Stimulated activated CD4-positive, alpha-beta T cell treated with anti-CD3 and anti-CD28 coated beads, Interleukin-1b, Interleukin-23, amount 100 ng/mL, for 24 hours (primary cell): ENCODE measurements at places on chromosomes 11 and 22.

DNA sequence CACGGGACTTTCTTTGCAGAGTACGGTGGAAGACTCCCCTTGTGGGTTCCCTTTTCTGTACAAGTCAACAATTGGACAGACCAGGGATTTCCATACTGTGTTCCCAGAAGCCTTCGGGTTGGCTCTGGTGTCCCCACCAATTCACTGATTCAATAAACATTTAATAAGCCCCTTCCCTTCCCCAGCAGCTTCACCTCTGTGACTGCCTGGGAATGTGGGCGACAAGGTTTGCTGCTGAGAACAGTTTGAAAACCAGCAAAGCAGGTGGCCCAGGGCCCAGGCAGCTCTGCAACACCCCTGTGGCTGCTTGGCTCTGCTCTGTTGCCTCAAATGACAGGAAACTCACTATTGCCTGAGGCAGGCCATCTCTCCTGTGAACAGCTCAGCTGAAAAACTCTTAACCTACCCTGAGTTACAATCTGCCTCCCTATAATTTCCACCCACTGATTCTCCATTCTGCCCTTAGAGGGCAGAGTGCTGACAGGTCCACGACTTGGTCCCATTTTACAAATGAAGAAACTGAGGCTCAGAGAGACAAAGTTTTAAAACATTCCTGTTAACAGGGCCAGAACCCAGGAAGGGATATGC is 10.4 kb downstream of the ADORA2A start:
- no peak for DNase-seq

DNA sequence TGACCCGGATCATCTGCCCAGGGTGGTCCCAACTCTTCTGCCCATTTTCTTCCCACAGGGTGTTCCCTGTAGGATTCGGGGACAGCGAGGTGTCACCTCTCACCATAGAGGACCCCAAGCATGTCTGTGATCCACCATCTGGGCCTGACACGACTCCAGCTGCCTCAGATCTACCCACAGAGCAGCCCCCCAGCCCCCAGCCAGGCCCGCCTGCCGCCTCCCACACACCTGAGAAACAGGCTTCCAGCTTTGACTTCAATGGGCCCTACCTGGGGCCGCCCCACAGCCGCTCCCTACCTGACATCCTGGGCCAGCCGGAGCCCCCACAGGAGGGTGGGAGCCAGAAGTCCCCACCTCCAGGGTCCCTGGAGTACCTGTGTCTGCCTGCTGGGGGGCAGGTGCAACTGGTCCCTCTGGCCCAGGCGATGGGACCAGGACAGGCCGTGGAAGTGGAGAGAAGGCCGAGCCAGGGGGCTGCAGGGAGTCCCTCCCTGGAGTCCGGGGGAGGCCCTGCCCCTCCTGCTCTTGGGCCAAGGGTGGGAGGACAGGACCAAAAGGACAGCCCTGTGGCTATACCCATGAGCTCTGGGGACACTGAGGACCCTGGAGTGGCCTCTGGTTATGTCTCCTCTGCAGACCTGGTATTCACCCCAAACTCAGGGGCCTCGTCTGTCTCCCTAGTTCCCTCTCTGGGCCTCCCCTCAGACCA is 24.0 kb downstream of the CSF2RB start:
- no peak for DNase-seq

- DNase-seq = no peak
Observed at GRCh38 chr22:32850591-32851517, 49.3 kb downstream of the TIMP3 start.

- DNase-seq = no peak
Observed at GRCh38 chr11:15551901-15552851, 437.5 kb downstream of the INSC start.

- DNase-seq = no peak
Observed at GRCh38 chr11:12066799-12067508, 43.4 kb upstream of the MICAL2 start.

GRCh38 chr11:70084046-70084984 is 6.2 kb downstream of the ANO1 start:
- DNase-seq = no peak

GRCh38 chr11:62830904-62831519 is 839 bp downstream of the STX5 start:
- no peak for DNase-seq

DNA sequence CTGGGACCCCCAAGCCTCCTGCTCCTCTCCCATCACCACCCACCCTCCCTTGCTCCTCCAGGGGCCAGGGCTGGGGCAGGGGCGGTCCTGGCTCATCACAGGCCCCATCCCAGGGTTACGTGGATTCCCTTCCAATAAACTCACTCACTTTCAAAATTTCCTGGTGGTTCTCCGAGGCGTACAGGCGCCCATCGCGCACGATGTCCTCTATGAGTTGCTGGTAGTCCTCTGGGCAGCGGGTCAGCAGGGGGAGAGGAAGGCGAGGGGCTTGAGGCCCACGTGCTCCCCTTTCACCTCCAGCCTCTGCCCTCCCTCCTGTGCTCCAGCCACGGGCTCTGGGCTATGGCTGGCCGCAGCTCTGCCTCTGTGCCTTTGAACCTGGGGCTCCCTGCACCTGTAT is 20.5 kb upstream of the TTLL12 start:
- DNase-seq = no peak
